ENCODE measurements at places on chromosomes 2 and 18. TPM values are rescaled to one million over a fixed set of nuclear protein-coding genes. Genes with fewer than 3 reads are reported as not detected.

Gene GALNT14
- 2.2 TPM for total RNA-seq

Gene CYP27C1
- total RNA-seq, result 0.56 TPM

Gene ALPG
- total RNA-seq, result 0.16 TPM

Gene KCNS3
- 5.1 TPM for total RNA-seq

Gene CNRIP1
- 5.8 TPM for total RNA-seq

Gene OR6B2
- total RNA-seq, result not detected

Gene OBSL1
- 72.4 TPM for total RNA-seq

Gene CYP1B1
- 23.2 TPM for total RNA-seq

Gene EVA1A
- 30.8 TPM for total RNA-seq

Gene FAP
- 44.5 TPM for total RNA-seq

Gene RGPD3
- total RNA-seq, result 0.27 TPM

Gene CDH7
- 2.9 TPM for total RNA-seq
